ENCODE measurements at places on chromosomes 11 and 22.

- DNase-seq, result no peak
These were observed 15.8 kb downstream of the CDKN1C start for GRCh38 chr11:2869561-2870427.

DNA sequence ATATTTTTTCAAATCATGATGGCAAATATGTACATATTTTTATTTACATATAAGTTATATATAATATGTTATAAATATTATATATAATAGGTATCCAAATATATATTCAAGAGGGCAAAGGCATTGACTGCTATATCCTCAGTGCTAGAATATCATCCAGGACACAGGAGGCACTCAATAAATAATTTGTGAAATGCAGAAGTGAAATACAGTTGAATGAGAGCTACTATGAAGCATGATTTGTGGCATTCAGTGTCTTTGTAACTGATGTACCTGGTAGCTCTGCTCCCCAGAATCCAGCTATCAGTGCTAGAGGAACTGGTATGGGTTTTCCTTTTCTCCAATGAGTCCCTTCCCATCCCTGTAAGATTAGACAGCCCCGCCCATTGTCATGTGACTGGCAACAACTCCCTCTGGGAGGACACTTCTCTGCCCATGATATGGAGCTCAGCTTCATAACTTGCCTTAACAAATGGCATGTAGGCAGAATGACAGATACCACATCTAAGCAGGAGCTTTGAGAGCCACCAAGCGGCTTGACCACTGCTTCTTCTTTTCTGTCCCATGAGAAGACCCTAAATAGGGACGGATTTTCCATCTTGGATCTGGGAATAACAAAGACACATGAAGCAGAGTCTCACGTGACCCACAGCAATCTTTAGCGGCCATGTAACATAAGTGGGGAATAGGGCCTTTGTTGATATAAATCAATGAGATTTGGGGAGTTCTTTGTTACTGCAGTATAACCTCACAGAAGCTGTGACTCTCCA is 10.2 kb upstream of the CD82 start:
- DNase-seq, result no peak

DNA sequence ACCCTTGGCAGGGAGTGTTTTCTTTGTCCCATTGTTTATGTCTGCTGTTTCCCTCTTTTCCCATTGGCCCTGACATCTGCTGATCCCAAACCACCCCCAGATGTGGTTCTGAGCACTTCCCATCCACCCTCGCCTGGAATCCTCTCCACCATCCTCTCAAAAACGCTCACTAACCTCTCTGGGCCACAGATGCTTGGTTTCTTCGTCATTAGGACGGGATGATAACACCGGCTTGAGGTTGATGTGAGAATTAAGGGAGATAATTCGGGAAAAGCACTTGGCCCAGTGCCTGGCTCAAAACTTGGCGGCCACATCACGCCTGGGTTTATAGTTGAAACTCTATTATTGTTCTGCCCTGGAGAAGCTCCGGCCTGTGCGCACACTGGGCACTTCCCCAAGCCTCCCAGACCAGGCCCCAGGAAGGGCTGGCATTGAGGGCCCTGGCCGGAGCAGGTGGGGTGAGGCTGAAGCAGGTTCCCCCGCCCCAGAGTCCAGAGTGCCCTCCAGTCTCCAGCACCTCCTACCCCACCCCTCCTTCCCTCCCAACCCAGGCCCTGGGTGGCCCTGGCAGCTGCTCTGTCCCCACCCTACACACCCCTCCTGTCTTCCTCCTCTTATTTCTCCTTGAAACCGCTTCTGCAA is 63.7 kb downstream of the CYTH4 start:
- peak; percentile 98 for DNase-seq

DNA sequence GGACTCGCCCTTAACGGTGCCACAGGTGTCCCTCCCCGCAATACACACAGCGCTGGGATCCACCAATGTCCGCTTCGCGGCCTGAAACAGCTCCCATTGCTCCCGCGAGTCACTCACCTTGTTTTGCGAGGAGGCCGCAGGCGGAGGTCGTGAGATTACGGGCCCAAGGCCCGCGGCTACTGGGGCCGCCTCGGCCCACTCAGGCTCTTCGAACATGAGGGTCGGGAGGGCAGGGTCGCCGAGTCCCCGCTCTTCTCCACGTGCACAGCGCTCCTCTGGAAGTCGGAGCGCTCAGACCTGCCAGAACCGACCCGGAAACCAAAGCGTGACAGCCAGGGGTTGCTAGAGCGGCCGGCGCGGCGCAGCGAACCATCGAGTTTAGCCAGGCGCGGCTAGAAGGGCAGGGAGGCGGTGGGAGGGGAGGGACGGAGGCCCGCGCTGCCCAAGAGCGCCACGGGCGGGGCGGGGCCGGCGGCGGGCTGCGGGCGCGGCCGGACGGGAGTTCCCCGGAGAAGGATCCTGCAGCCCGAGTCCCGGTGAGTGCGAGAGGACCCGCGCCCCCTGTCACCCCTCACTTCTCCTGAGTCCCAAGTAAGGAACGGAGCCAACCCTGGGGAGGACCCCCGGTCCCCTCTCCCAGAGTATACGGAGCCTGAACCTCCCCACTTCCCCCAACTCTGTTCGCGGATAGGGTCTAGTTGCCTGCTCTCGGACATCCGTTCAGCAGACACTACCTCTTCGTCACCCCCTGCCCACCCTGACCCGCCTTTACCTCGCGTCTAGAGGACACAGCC is at the start of the genes ILK and RRP8:
ILK (plus strand) TSS at position 488 of the 794 bp plus-strand sequence. CDS start 498 bp downstream, outside the sequence.
RRP8 (minus strand) TSS at position 330 of the 794 bp plus-strand sequence; CDS start at position 216, 114 bp downstream.
- peak; percentile 87 for DNase-seq

GRCh38 chr11:93613231-93613831 is 48.2 kb upstream of the CEP295 start:
- DNase-seq, result no peak

DNA sequence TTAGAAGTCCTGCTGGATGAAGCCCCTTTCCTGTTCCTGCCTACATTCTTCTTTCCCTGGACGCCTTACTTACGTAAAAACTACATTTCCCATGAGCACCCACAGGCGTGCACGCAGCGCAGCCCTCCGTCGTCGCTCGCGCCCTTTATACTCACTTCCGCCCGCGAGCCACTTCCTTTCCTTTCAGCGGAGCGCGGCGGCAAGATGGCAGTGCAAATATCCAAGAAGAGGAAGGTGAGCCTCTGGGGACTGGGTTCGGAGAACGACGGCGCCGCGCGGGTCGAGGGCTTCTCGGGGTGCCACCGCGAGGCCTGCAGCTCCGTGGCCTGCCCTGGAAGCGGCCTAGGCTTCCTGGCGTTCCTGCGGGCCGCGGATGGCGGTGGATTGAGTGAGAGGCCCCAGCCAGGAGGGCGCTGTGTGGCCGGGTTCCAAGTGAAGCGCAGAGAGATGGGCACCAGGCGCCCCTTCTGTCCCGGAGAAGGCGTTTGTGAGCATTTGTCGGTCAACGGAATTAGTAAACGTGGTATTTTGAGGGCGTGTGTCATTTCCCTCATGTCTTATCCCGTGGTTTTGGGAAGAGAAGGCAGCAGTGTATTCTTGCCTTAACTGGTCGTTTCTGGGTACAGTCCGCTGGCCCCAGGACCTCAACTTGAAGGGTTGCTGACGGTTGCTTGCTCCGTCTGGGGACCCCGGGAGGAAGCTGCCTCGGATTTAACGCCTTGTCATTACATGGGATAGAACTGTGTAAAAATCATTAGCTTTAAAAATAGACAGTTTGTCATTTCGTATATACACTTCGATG is at the start of gene RPS3:
RPS3 (plus strand) TSS at position 175 of the 802 bp plus-strand sequence; CDS start at position 205, 30 bp downstream.
- peak; percentile 92 for DNase-seq

- DNase-seq, result no peak
These were observed 3.8 kb upstream of the MS4A13 start for GRCh38 chr11:60511393-60511792.

DNA sequence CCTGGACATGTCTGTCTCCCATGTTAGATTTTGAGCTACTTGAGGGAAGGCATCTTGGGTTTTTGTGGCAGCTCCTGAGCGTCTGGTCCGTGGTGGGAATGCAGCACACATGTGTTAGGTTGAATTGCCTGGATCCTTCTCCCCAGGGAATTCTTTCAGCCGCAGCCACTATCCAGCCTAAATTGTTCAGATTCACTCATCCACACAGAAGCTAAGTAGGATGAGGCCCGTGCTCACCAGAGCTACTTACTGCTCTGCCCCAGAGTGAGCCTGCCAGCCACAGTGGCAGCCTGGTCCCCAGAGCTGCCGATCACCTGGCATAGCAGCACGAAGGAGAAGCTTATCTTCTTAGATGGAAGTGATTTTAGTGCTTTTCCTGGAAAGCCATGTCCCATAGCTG is 34.4 kb upstream of the SORL1-AS1 start:
- no peak for DNase-seq

DNA sequence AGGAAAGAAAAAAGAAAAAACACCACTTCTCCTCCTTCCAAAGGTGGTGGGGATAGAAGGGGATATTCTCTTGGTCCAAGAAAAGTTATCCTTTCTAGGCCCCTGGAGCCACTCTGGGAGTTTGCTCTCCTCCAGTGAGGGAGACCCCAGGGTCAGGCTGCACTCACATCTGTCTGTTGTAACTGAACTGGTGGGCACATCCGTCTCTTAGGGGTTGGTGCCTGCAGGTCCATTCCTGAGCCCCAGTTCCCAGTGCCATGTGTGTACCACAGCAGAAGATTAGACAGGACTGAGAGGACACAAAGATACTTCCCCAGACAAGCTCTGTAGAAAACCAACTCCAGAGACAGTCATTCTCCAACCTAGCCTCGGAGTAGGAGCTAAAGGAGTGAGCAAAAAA is 3.1 kb upstream of the ATG2A start:
- DNase-seq, result no peak

GRCh38 chr11:117631336-117632140 is 165.5 kb downstream of the DSCAML1 start:
- DNase-seq, result no peak

DNA sequence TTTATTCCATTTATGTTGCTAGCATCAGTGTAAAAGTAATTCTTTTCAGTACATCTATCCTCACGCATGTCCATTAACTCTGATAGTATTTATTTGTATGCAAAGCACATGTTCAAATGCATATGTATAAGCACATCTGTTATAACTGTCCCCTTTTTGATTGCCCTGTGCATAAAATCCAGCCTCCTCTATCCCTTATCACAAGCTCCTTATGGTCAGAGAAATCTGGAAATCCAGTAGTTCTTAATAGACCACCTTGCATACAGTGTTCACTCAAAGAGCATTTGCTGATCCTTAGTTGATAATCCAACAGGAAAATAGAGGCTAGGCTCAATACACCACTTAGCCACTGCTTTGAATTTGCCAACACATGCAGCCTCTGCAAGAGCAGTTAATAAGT is 443.5 kb downstream of the AASDHPPT start:
- no peak for DNase-seq

DNA sequence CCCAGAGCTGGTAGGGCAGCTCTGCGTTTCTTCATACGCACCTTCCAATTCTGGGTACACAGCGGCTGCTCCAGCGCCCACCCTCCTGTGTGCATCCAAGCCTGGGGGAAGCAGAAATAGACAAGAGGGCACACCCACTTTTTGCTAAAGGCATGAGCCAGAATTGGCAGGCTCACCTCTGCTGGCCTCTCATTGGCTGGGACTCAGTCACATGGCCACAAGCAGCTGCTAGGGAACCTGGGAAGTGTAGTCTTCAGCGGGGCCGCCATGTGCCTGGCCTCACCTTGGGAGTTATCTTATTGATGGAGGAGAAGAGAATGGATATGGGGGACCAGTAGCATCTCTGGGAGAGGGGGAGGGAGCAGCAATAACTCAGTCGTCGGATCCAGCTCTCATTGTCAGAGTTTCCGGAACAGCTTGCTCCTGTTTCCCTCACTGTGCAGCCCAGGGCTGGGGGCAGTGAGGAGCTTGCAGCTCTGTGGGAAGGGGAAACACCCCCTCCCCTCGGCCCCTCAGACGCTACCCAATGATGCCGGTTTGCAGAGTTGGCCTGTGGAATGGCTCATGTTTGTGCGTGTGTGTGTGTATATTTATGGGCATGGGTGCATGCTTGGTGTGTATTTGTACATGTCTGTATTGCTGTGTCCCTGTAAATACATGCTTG is 11.8 kb upstream of the MIEF1 start:
- DNase-seq, result peak; percentile 72

DNA sequence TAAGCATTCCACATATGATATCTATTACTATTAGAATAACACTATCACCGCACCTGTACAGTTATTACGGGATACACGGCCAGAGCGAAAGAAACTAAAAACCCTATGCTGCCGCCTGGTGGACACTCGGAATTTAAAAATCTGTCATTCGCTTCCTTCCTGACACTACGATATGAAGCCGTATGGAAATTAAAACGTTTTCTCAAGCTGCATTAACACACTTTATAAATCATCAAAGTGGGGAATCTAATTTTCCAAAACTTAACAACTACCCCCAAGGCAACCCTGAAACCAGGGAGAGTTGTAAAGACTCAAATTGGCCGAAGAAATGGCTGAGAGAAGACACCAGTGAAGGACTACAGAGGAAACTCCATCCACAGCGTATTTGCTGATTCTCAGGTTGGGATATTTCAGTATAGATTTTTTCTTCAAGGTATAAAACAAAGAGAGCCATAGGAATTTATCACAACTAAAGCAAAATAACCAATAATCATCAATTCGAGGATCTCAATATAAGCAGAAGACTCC is 1.4 kb downstream of the CCDC73 start:
- DNase-seq, result peak; percentile 42

DNA sequence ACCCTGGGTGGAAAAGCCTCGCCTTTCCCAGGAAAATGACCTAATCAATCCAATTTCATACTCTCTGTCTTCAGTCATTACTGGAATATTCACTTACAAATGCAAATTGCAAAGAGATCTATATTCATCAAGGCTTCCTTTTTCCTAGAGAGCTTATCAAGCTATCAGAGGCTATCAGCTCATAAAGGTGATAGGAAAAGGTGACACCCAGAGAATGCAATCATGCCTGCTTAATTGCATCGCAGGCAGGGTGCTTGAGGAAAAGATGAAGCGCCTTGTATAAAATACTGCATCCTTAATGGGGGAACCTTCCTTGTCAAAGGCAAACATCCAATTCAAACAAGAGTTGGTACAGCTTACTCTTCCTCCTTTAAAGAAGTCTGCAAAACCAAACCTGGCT is 59.7 kb downstream of the SHANK2 start:
- DNase-seq, result no peak

GRCh38 chr11:130655300-130655699 is 206.9 kb downstream of the ADAMTS15 start:
- no peak for DNase-seq

GRCh38 chr11:133955081-133955891 is 1.5 kb downstream of the IGSF9B start:
- DNase-seq, result no peak

DNA sequence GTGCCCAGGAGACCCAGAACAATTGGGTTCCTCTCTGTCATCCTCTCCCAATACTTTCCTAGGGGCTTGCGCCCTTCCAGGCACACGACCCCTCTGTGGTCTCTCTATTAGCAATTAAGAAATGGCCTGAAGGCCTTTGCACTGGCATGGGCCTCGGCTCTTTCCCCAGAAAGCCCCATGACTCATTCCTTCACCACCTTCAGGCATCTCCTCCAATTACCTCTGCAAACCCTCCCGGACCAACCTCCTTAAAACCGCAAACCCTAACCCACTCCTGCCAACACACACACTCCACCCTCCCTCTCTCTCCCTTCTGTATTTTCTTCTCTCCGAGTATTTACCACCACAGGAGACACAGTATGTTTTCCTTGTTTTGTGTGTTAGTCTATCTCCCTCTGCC is 36.7 kb downstream of the LARGE1 start:
- DNase-seq, result no peak
